AG04449 (cell line): ENCODE measurements at places on chromosomes 11 and 22.

DNA sequence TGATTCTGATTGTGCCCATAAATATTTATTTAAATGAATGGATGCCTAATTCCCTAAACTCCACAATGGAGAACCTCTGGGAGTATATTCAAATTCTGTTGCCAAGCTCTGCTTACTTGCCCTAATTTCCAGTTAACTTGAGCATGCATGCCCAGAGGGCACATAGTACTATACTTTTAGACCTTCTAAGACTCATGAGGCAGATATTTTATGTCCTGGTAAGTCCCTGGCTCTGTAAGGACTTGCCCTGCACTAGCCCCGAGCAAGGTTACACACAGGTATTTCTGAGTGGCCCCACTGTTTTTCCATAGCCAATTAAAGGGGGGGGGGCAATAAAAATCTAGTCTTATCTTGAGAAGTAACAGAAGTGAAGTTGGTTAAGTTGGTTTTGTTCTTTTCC is 21.1 kb upstream of the CAPRIN1 start:
- no peak for DNase-seq

GRCh38 chr22:36334821-36335603 is 52.8 kb downstream of the MYH9 start:
- DNase-seq: no peak

- DNase-seq: no peak
Observed at GRCh38 chr11:7347611-7348431, 96.1 kb downstream of the SYT9 start.

DNA sequence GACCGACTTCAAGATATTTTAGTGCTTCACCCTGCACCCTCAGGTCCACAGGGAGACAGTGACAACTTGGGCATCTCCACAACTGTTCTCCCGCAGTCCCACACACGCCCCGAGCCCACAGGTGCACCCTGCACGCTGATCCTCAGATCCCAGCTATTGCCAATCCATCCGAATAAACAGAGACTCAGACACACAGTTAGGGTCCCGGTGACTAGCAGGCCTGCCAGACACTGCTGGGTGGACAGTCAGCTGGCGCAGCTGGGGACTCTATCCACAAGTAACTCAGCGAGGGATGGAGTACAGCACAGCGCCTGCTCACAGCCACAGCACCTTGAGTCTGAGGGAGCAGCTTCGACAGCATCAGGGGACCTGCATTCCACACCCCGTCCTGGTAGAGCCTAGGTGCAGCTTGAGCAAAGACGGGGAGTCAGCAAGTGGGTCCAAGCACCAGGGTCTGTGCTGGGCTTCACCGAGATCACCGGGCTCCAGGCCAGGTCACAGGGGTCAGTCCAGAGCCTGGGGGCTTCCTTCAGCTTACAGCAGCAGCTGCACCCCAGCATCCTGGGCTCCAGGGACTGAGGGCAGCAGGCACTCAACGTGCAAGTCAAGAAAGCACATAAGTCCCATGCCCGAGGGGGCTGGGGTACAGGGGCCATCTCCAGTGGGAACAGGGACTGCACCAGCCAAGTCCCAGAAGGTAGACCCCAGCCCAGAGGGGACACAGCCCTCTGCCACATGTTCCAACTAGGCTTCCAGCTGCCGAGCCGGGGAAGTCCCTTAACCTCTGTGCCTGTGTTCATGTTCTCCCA is 7.6 kb downstream of the RPL3 start:
- DNase-seq: no peak

GRCh38 chr11:65719871-65720210 is 757 bp downstream of the RNASEH2C start:
- DNase-seq: no peak

DNA sequence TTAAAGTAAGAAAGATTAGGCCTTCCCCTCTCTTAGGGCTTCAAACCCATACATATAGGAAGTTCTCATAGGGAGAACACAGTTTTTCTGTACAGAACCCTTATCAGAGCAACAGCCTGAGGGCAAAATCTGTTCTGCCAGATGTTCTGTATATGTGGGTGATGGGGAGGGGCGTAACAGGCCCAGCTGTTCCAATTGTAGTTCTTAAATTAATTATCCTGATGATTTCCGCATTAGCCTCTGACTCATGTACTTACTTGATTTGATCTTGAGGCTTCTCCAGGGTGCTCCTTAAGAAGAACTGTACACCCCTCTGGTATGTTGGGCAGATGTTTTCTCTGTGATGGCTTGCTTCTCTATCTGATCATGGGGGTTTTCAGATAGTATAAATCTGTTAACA is 123.1 kb upstream of the C11orf87 start:
- DNase-seq: no peak

DNA sequence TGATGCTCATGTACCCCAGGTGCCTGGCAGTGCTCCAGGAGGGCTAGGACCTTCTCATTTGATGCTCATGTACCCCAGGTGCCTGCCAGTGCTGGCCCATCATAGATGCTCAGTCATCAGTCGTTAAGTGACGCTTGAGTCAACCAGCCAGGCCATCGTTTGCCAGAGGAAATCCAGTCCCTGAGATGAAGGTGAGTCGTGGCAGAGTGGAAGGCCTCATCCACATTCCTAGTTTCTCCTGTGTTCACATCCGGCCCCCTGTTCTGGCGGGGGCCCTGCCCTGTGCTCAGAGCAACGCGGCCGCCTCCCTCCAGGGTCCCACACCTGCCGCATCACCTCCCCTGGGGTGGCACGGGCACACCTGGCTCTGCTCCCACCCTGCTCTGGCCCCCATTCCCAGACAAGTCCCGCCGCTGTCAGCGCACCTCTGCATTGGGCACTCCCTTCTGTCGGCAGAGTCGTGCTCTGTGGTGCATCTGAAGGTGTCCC is 279.9 kb downstream of the BRD1 start:
- DNase-seq: no peak

DNA sequence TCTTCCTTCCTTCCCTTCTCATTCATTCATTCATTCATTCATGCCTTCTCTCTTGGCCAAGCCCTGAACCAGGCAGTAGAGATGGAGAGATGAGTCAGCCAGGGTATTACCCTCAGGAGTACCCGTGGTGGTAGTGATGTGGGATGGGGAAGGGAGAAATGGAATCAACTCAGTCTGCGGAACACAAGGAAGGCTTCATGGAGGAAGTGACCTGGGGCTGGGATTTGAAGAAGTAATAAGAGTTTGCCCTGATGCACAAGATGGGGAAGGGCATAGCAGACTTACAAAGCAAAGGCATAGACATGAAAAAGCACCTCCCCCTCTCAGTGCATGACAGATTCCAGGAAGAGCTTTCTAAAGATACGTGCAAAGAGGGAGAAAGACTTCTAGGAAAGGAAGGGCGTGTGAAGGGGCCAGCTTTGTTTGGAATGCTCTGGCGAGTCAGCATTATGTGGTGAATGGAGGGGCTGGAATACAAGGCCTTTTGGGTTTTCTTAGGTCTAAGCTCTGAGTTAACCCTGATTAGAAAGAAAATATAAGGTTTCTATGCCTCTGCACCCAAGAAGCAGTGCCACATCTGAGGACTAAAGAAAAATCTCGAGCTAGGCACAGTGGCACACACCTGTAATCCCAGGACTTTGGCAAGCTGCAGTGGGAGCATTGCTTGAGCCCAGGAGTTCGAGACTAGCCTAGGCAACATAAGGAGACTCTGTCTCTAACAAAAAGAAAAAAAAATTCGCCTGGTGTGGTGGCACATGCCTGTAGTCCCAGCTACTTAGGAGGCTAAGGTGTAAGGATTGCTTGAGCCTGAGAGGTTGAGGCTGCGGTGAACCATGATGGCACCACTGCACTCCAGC is 36.4 kb upstream of the ACER3 start:
- no peak for DNase-seq

- DNase-seq: no peak
Observed at GRCh38 chr11:76838678-76839068, 22.0 kb upstream of the ACER3 start.

- no peak for DNase-seq
Observed at GRCh38 chr11:69219991-69220390, 64.3 kb downstream of the SMIM38 start.

DNA sequence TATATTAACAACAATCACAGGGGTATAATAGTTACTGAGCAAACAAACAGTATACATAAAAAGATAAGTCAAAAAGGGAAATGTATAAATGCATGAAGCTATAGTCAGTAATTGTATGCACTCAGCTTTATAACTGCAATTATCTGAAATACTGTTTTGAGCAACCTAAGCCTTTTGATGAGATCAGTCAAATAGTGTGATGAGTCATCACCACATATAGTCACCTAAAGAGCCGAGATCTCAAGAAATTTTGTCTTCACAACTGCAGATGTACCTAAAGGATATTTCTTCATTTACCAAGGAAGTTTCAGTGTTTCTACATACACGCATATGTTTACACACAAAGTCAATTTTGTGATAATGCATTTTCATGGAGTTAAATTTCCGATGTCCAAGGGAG is 5.4 kb upstream of the OR51A2 start:
- DNase-seq: no peak

GRCh38 chr22:47354668-47355387 is 592.4 kb downstream of the TBC1D22A start:
- no peak for DNase-seq

GRCh38 chr11:131957201-131957600 is 586.8 kb downstream of the NTM start:
- no peak for DNase-seq

DNA sequence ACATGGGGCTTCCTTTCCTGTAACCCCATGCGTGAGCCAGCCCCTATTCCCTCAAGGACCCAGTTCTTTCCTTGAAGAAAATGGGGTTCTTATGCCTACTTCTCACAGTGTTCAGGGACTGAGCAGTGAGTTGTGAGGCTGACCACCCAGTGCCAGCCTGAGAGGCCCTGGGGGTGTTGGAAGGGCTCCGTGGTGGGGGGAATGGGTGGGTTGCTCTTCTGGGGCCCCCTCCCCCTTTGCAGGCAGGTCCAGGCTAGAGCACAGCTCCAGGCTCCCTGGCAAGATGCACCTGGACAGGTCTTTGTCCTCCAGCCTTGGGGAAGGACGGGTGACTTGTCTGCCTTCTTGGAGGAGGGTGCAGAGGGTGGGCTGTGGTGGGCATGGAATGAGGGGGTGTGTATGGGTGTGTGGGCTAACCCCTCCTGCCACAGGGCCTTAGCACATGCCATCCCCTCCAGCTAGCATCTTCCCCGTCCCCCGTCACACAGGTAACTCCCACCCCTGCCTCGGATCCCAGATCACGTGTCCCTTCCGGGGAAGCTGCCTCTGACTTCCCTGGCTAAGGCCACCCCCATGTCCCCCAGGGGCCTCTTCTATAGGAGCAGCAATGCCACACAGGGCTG is 64.6 kb downstream of the MYEOV start:
- DNase-seq: no peak

DNA sequence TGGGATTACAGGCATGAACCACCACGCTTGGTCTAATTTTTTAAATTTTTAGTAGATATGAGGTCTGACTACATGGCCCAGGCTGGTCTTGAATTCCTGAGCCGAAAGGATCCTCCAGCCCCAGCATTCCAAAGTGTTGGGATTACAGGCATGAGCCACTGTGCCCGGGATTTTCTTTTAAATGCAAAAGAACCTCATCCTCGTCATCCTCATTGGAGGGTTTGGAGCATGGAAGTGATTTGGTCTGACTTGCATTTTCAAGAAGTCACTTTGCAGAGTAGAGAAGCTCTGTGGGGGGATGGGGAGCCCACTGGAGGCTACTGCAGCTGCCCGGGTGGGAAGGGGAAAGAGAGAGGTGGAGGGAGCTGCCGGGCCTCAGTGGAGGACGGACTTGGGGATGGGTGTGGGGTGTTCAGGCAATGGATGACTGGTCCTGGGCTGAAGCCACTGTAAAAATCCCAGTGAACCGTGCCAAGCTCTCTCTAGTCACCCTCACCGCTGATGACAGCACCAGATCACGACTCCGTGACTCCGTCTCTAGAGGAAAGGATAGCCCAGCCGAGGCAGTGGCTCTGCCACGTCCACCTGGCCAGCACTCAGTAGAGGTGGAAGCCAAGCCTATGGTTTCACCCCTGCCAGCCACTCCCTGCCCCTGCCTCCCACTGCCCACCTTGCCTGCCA is 32.8 kb upstream of the SLC22A12 start:
- no peak for DNase-seq

DNA sequence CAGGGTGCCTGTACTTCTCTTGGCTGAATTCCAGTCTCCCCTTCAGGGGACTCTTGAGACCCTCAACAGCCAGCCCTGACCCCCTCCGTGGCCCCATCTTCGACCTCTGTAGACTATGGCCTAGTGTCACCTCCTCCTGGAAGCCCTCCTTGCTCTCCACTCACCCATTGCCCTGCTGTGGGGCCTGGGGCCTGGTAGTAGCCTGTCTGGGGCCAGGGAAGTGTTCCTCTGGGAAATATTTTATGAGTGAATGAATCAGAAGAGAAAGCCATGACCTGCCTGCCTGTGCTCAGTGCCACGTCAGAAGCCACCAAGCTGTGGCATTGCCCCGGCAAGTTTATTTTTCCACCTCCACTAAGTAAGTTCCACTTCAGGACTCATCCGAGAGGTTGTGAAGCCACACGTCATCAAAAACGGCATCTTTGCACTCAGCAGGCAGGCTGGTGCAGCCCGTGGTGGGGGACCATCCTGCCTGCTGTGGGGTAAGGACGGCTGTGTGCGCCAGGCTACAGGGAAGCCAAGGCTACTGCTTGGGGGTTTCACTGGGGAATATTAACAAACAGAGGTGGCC is 59.6 kb upstream of the PPARA start:
- DNase-seq: no peak

- no peak for DNase-seq
Observed at GRCh38 chr11:130183878-130184610, 24.5 kb downstream of the ST14 start.

GRCh38 chr11:66359662-66360087 is 11.9 kb downstream of the SLC29A2 start:
- no peak for DNase-seq

- no peak for DNase-seq
Observed at GRCh38 chr11:127202105-127202504, 201.5 kb upstream of the KIRREL3 start.

DNA sequence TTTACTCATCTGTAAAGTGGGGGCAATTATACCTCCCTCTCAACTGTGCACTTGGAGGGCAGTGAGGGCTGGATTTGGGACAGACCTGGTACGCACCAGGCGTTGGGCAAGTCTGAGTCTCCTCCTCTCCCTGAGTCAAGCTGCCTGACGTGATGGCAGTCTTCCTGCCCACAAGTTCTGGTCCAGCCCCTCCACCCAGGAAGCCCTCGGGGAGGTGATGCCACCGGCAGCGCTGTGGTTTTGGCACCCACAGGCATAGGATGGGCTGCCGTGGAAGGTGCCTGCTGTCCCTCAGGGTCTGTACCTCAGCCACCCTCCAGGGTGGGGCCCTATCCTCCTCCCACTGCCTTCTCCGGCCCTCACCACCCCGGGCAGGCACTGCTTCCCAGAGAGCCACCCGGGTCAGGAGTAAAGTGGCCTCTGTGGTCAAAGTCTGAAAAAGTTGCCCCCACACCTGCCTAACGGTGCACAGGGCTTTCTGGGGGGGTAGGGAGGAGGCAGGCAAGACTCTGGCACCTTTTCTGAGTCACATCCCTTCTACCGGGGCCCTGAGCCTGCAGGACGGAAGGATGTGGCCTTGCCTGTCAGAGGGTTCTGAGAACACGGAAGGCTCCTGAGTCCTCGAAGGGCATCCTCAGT is 6.5 kb upstream of the APOBEC3H start:
- no peak for DNase-seq

DNA sequence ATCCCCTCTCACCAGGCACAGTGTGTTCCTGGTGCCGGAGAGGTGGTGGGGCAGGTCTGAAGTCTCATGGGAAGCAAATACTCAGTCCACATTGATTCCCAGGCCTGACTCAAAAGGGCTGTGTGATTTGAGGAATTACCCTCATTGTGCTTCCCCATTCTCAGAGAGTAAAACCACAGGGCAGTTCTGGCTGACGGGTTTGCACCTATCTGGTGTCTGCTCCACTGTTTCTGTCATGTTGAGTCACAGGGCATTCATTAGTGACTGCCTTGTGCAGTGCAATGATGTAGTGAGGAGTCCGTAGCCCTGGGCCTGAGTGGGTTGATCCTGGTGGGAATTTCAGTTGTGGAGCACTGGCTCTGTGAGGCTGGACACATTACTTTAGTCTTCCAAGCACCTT is 85.2 kb upstream of the ARHGAP20 start:
- no peak for DNase-seq
